ENCODE measurements at places on chromosomes 7 and 10.
A peak's percentile ranks its signal among the peaks of the same experiment; 100 is the strongest.

- no peak for DNase-seq
These were observed 287.9 kb upstream of the PODXL start for GRCh38 chr7:131844369-131844768.

- DNase-seq = no peak
These were observed 666 bp upstream of the MAP3K8 start for GRCh38 chr10:30433306-30433729.

GRCh38 chr10:8455181-8455580 lies 400.7 kb downstream of the GATA3 start:
- DNase-seq = no peak

DNA sequence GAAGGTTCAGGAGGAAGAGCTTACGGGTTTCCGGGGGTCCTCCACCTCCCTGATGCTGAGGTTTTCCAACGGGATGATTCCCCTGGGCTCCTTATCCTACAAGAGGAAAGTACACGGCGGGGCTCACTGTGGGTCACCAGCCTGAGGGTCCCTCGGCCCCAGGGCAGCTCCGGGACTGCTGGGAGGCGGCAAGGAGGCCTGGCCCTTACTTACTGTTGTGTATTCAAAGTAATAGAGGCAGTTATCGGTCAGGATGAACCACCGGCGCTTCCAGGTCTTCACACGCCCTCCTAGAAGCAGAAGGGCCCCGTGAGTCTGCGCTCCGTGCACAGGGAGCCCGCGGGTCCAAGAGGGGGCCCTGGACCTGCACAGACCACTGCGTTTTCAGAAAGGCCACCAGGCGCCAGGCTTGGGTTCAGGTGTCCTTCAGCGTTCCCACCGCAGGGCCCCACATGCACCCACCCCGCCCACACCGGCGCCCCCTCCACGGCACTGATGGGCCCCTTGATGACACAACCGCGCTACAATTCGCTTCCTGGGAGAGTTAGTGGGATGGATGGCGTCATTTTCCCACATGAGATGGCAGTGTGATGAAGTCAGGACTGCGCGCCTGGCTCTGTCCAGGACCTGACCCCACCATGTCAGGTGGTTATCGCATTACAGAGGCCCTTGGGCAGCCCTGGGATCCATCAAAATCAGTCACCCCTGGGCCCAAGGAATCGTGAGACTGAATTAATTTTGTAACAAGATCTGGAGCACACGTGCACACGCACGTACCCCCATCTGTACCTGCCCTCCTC lies 106.7 kb downstream of the CYTH3 start:
- DNase-seq = no peak

DNA sequence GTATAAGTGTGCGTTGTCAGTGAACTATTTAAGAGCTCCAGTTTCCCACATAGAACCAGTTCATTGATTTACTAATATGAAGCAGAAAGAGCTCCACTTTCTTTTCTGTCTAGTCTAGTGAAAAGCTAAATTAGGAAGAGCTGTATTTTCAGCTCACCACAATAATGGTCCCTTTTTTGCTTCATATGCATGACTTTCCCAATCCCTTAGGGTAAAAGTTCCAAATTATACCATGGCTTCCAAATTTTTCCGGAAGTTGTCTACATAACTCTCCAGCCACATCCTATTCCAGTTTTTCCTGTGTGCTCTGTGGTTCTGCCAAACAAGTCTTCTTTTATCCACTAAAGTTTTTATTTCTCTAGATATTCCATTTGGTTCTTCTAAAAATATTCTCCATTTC lies 685.2 kb downstream of the REEP3 start:
- DNase-seq = no peak

- no peak for DNase-seq
These were observed 16.2 kb downstream of the ZNF425 start for GRCh38 chr7:149109969-149110368.

DNA sequence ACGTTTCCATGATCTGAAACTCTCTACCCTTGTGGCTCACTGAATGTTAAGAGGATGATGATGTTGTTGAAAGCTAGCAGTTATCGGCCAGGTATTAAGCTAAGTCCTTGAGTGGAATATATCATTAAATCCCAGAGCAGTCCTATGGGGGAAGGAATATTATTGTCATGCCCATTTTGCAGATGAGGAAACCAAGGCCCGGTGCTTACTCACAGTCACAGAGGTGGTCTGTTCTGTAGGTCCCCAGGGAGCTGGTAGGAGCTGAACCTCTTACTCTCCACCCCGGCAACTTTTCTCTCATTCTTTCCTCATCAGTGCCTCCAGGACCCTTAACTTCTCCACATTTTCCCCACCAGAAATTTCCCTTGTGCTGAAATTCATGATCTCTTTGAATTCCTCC lies 62.6 kb downstream of the ARMC3 start:
- DNase-seq = no peak

- peak; percentile 74 for DNase-seq
These were observed 65.3 kb downstream of the CARD11 start for GRCh38 chr7:2978408-2978807.

DNA sequence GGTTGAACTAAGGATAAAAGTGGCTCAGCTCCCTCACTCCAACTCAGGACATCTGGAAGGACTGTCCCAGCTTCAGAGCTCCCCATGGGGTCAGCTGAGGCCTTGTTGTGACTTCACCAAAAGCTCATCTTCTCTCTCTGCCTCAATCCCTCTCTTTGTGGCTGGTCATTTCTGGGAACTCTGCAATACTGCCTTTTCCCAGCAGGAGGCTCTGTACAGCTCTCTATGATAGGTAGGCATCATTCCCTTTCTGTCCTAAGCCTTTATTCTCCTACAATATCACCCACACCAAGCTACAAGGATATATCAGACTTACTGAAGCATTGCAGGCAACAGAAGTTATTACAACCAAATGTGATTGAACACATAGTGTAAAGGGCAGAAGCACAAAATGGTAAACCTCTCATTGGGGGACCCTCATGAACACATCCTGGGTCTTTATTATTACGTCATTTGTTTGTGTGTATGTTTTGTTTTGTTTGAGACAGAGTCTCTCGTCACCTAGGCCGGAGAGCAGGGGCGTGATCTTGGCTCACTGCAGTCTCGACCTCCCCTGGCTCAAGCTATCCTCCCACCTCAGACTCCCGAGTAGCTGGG lies 36.7 kb upstream of the PRPS1L1 start:
- DNase-seq = no peak

DNA sequence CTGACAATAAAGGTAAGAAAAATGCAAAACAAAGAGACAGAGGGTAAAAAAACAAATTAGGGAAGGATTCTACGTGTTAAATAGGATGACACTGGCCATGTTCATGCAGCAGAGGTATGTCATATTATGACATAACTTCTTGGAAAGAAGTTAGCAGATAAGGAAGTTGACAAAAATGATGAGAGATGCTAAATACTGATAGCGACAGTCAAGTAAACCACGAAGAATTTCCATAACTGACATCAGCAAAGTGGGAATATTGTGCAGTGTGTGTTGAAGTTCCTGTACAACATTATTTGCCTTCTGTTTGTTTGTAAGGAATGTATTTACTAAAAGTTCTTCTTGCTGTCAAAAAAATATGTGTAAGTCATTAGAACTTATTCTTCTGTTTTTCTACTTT lies 29.5 kb downstream of the MDH2 start:
- DNase-seq = no peak

DNA sequence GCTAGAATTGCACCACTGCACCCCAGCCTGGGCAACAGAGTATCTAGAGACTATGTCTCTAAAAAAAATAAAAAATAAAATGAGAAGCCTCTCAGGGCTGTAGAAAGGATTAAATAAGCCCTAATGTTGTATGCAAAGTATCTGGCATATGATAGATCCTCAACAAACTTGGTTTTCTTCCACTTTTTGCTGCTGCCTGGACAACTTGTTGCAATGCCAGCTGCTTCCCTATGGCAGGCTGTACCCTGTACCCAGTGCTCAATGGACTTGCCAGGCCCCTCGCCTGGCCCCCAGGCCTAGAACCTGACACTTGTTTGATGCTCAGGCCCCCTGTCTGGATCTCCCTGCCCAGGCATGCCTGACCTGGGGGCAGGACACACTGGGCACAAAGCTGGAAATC lies 28.5 kb upstream of the CDH23 start:
- no peak for DNase-seq
